ENCODE measurements at places on chromosomes 3 and 15.

- DNase-seq = no peak
These were observed 38.0 kb downstream of the PIK3CB start for GRCh38 chr3:138796761-138797160.

DNA sequence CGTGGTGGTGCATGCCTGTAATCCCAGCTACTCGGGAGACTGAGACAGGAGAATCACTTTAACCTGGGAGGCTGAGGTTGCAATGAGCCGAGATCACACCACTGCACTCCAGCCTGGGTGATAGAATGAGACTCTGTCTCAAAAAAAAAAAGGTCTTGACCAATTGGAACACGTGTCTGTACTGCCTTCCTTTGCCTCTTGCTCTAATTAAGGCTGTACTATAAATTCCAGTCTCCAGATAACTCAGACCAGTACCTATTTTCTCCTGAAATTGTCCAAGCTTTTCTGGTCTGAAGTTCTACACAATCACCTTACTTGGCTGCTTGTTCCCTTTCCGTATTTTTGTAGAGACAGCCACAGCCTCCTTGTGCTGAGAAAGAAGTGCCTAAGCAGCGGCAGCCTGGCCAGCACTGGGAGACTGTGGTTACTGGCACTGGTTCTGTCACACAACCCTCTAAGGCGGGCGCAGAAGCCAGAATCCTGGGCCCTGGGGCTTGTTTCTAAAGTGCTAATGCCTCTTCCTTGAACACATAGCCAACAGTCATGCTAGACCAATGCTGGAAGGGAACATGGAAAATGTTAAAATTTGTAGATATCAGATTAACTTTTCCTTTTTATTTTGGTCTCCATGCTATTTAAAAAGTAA lies 6.2 kb upstream of the CEP70 start:
- DNase-seq = no peak

DNA sequence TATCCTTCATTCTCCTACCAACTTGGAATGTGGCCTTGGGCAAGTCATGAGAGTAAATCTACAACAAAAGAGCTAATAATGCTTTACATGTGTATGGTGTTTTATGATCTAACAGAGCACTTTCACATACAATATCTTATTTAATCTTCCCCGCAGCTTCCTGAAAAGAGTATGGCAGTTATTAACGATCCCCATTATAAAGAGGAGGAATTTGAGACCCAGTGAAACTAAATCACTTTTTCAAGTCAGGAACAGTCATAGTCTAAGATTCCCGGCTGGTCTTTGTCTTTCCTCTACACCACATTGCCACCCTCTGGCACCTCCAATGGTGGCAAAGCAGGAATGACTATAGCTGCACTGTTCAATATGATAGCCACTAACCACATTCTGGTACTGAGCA lies 69.7 kb upstream of the CMSS1 start:
- no peak for DNase-seq

DNA sequence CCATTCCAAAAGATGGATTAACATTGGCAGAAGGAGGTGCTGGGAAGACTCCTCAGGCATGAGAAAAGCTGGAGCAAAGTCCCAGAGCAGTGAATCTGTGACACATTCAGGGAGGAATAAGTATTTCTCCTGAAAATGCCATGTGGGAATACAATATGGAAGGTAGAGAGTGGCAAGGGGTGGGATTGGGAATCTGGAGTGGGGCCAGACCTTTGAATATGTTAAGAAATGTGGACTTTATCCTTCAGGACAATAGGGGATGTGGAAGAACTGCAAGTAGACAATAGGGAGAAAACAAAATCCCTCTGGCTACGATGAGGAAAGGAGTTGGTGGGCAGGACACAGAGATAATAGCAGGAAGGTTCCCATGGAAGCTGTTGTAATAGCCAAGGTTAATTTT lies 305.6 kb upstream of the TGFBR2 start:
- DNase-seq = no peak

DNA sequence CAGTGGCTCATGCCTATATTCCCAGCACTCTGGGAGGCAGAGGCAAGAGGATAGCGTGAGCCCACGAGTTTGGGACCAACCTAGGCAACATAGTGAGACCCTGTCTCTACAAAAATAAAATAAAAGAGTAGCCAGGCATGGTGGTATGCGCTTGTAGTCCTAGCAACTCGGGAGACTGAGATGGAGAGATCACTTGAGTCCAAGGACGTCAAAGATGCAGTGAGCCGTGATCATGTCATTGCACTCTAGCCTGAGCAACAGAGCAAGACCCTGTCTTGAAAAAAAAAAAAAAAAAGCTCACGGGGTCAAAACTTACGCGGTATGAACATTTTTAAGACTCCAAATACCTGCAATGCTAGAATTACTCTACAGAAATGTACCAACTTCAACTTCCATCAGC lies 37.1 kb upstream of the COLQ start:
- no peak for DNase-seq

DNA sequence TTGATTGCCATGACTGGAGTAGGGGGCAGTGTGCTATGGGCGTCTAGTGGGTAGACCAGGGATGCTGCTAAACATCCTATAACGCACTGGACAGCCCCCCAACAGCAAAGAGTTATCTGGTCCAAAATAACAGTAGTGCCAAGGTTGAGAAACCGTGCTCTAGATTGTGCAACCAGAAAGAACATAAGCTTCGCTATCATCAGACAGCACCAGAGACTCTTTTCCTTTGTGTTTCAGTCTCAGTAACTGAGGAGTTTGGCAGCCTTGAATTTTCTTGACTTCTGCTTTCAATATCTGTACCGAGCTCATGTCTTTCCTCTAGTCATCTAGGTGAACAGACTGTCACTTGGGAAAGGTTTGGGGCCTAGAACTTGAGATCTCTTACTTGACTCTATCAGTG lies 8.8 kb downstream of the ARID3B start:
- DNase-seq = no peak

DNA sequence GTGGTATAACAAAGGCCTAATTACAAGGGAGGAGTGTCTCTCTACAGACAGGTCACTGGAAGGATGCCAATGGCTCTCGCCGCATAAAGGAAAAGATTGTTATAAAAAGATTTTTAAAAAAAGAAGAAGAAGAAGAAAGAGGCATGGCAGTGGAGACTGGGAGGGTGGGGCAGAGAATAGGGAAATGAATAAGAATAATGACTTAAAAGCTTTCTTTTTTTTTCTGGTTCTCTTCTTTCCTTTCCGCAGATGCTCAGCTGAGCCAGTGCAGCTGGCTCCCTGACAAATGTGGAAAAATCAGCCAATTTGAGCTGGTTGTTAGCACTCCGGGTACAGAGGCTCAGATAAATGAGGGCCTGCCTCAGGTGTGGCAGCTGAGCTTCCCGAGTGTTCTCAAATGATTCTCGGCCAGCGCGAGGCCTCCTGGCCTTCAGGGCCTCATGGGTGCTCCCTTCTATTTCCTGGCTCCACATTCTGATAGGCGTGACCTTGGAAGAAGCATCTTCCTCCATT lies 234.1 kb downstream of the RORA start:
- no peak for DNase-seq

DNA sequence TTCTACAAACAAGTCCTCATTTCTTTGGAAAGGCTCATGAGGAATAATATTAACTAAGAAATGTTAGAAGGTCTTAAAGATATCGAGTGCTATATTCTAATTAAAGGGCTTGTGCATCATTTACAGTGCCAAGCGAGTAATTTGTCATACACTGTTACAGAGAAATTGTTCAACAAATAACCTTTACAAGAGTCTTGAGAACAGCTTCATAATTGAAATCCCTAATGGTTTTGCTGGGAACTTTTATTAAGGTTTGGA lies 209.5 kb downstream of the MECOM start:
- DNase-seq = no peak

Data from NCI-H146 (cell line).